ENCODE measurements at places on chromosomes 11 and 22. TPM values are rescaled to one million over a fixed set of nuclear protein-coding genes. Genes with fewer than 3 reads are reported as not detected.

The ADM gene
- 3.0 TPM for total RNA-seq

The USH1C gene
- total RNA-seq = not detected

The POLD3 gene
- total RNA-seq = 39.1 TPM

The PARVG gene
- 190 TPM for total RNA-seq

The SCGB1C1 gene
- total RNA-seq = not detected

The PLA2G3 gene
- total RNA-seq = not detected

The HBE1 gene
- not detected for total RNA-seq

The IRAG1 gene
- not detected for total RNA-seq

The SYT13 gene
- total RNA-seq = not detected
